Cortex of kidney (tissue), 1 donor: ENCODE measurements at places on chromosomes 13 and 19.

GRCh38 chr13:53092931-53093330 lies 64.3 kb downstream of the OLFM4 start:
- no peak for DNase-seq

- no peak for DNase-seq
These were observed 70.9 kb downstream of the PEPD start for GRCh38 chr19:33450689-33451088.

DNA sequence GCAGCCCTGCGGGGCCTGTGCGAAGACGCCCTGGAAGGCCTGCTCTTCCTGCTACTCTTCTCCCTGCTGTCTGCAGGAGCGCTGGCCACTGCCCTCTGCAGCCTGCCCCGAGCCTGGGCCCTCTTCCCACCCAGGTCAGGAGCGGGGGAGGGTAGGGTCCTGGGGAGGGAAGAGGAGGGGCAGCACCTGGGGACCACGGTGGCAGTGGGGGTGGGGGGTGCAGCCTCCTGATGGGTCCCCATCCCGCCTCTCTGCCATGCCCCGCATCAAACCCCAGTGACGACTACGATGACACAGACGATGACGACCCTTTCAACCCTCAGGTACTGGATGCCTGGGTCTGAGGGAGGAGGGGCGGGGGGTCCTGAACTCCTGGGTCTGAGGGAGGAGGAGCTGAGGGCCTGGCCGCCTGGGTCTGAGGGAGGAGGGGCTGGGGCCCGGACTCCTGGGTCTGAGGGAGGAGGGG lies 13.4 kb upstream of the LENG8 start:
- no peak for DNase-seq

DNA sequence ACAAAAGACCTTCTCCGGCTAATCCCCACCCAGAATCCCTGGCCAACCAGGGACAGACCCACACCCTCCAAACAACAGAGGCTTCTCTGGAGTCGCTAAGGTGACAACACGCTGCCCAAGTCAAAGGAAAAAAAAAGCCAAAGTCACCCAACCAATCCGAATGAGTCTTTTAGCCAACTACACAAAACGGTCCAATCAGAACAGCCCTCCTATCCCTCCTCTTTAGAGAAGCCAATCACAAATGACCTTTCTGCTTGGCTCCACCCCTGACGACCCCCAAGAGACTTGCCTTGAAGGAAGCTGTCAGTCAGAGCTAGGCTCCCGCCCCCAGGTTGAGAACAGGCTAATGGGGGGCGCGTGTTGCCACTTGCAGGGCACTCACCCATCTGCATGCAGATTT lies 6.6 kb upstream of the FBXW9 start:
- no peak for DNase-seq

DNA sequence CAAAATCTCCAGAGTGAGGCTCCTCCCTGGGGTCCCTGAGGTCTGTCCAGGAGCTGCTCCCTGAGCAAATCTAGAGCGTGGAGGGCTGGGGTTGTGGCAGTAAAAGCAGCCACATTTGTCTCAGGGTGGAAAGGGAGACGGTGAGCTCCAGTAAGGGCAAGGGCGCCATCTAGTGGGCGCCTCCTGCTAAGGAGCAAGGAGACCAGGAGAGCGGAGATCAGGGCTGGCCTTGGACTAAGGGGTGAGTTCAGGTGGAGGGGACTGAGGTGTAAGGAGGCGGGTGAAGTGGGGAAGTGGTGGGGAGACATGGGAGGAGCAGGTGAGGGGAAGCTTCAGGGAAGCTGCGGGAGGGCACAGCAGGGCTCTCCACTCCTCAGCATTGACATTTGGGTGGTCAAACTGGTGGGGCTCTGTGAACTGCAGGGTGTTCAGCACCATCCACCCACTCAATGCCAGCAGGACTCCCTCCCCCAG lies 5.3 kb upstream of the CEACAM21 start:
- no peak for DNase-seq

DNA sequence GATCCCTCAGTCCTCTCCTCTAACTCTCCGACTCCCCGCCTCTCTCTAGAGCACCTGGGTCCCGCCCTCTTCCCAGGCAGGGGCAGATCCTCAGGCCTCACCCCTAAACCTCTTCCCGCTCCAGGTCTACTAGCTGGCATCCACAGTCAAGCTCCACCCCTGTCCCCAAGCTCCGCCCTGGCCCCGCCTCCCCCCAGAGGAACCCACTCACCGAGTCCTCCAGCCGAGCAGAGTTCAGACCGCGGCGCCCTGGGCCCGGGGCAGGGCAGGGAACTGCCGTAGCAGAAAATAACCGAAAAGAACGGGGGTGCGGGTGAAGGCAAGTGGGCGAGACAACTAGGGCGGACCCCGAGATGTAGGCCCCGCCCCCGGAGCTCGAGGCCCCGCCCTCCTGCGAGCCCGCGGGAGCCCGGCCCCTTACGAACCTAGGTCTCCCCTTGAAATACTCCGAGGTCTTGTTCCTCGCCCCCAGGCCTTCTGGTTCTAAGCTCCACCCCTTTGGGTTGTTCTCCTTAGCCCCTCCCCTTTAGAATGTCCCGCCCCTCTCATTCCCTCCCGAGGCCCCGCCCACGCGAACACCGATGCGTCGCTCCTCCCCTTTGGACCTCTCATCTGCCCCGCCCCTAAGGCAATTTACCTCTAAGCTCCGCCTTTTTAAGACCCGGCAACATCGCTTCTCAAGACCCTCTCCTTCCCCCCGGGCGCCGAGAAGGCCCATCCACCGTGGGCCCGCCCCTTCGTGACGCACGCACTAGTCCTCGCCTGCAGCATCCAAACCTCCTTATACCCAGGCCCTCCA lies at the start of gene GGN:
Gene GGN, minus strand, starts transcription at position 485 of the 799 bp plus-strand sequence. CDS start 773 bp downstream, outside the sequence.
- no peak for DNase-seq

DNA sequence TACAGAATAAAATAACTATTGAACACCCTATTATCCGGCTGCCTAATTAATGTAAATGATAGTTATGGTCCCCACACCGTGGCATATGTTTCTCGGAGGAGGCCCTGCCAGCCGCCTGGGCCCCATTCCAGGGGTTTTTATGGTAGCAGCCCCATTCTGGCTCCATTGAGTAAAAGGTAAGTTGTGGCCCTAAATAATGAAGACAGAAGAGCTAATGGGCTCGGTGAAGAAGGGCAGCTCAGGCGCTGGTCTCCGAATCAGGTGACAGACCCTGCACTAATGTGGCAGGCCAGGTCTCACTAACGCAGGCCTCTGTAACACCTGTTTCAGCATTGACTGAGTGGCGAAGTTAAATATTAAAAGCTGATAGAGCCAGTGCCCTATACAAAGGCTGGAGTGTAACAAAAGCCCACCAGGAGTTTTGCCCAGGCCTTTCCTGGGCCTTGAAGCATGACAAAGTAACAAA lies 19.1 kb downstream of the POP4 start:
- DNase-seq, result no peak

- no peak for DNase-seq
These were observed 64.9 kb upstream of the MED4 start for GRCh38 chr13:48159826-48160225.

GRCh38 chr13:26508885-26509284 lies 48.6 kb upstream of the WASF3 start:
- DNase-seq, result no peak

- no peak for DNase-seq
These were observed 298.7 kb downstream of the HS6ST3 start for GRCh38 chr13:96388598-96388997.

GRCh38 chr13:50685491-50685890 lies 158.0 kb downstream of the DLEU7 start:
- no peak for DNase-seq

DNA sequence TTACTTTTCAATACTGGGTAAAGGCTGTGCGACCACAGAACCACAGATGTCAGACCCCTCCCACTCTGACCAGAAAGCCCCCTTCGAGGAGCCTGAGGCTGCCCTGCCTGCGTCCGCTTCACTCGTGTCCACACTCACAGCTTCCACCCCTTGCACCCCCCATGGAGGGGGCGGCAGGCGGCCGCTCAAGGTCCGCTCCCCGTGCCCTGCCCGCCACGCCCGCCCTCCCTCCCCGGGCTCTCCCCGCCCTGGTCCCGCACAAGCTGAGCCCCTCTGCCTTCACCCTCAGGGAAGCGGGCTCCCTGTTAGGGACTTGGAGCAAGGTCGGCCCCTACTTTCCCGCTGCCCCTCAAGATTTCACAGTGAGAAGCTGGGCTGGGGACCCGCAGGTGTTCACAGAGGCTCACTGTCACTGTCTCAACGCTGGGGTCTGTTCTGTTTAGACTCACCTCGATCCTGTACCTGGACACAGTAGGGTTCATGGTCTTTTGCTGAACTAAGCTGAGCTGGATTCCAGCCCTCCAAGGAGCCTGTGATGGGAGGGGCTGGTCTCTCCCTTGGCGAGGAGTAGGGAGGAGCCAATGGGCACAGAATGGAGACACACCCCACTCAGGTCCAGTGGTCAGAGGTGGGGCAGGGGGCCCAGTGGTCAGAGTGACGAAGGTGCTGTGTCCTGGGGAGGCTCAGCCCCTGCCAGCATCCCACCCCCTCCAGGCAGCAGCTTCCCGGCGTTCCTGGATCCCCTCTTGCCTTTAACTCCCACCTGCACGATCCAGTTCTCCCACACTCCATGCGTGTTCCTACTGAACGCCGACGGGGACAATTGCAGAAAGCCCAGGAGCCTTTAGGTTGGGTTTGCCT lies 69.5 kb downstream of the SPACA7 start:
- DNase-seq, result no peak

GRCh38 chr13:107475753-107476453 lies 739.4 kb downstream of the LIG4 start:
- DNase-seq, result no peak

DNA sequence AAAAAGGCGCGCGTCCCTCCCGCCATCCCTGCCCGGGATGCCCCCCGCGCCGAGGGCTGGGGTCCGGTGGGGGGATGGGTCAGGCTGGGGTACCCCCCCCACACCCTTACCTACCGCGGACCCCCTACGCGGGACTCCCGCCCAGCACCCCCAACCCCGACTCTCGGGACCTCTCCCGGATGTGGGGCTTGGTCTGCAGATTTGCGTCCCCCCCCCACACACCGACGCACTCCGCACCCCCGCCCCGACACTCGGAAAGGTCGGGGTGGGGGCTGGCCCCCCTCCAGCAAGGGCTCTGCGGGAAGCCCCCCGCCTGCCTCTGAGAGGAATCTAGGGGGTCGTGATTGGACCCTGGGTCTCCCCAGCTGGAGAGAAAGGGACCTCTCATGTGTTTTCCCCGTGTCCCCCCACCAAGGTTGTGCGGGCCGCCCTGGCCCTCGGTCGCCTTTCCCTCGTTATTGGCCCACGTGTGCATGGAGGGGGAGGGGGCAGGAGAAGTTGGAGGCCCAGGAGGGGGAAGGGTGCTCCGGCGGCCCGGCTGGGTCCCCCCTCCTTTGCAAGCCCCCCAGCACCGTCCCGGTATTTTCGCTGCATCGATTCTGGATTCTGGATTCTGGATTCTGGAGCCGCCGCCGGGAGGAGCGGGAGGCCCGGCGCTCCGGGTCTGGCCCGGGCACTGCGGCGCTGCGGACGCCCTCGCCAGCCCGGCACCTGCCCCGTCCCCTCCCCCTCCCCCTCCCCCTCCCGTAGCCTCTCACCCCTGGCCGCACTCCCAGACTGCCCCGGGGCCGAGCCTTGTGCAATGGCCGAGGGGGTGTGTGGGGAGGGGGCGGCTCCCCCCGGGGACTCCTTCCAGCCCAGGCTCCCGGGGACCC lies 607 bp downstream of the NFIC start:
- DNase-seq, result no peak
